ENCODE measurements at places on chromosomes 2 and 18. TPM values are rescaled to one million over a fixed set of nuclear protein-coding genes. Genes with fewer than 3 reads are reported as not detected.

DNA sequence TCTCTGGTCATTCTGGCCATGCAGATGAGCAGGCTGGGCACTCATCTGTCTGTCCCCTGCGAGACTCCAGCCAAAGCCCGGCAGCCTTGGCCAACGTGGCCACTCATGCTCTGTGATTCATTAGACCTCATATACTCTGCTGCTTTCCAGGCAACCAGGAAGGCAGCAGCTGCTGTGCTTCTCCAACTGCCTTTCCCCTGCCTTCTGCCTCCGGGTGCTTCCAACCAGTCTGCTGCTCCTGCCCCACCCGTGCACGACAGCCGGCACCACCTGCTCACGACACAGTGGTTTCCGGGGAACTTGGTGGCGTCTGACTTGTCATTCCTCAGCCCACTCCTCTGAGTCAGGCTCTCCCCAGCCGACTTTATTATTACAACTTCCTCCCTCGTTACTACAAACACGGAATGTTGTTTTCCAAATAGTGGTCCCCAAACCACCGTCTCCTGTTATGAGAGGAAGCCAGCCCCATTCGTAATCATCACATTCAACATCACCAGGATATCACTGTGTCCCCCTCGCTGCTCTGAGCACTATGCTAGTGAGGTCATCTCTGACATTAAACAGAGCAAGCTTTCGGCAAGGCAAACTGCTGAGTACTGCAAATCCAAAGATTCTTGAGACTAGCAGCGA lies 392.4 kb downstream of the ALK start:
- no peaks in the 10 kb centered on the region for H3K27me3 ChIP-seq
- H3K4me3 ChIP-seq = peak overlapping the region; percentile 32
- peak overlapping the region; percentile 76 for H3K27ac ChIP-seq
- peak; percentile 99 for DNase-seq

DNA sequence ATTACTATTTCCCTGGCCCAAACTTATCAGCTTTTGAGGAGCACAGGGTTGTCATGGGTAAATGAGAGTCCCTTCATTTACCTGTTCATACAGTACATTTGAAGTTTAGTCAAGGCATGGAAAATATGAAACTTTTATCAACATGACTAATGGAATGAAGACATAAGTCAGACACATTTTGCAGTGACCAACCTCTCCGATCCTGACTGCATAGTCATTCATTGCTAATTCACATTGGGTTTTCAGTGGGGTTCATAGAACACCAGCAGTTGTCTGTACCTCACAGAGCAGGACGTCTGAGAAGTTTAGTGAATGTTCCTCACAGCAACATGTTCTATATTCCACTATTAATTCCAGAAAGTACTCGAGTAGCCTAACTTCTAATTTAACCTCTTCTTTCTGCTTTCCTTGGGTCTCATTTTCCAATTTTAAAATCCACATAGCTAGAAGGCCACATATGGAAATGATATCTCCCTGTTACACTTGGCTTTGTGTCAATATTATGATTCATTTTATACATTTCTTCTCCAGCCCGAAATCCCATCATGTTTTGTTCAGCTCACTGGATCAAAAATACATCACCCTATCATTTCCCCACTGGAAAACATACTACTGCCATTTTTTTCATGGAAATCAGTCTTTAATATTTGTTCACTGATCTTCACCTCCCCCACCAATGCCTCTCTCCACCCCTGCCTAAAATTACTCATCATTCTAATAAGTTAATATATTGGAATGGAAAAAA lies 65.9 kb downstream of the CDH20 start:
- no peak overlapping the region for H3K27ac ChIP-seq
- H3K27me3 ChIP-seq = no peaks in the 10 kb centered on the region
- DNase-seq = no peak
- no peaks in the 10 kb centered on the region for H3K36me3 ChIP-seq
- no peak overlapping the region for H3K4me3 ChIP-seq
- no peaks in the 10 kb centered on the region for H3K4me1 ChIP-seq

The NT5DC4 gene
- not detected for total RNA-seq

DNA sequence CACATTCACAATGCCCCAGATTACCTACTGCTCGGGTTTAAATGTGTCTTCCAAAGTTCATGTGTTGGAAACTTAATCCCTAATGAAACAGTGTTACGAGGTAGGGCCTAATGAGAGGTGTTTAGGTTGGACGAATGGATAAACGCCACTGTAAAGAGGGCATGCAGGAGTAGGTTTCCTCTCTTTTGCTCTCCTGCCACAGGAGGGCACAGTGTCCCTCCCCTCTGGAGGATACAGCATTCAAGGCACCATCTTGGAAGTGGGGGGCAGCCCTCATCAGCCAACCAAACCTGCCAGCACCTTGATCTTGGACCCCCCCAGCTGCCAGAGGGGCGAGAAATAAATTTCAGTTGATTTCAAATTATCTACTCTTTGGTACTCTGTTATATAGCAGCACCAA lies 103.5 kb downstream of the TSHZ1 start:
- no peak overlapping the region for H3K27ac ChIP-seq
- no peak for DNase-seq
- no peaks in the 10 kb centered on the region for H3K4me1 ChIP-seq
- no peak overlapping the region for H3K4me3 ChIP-seq
- no peaks in the 10 kb centered on the region for H3K36me3 ChIP-seq

- H3K36me3 ChIP-seq = no peaks in the 10 kb centered on the region
- no peak overlapping the region for H3K27ac ChIP-seq
- H3K27me3 ChIP-seq = no peaks in the 10 kb centered on the region
- no peak overlapping the region for H3K4me3 ChIP-seq
Measured at GRCh38 chr2:98455494-98455976, 10.9 kb downstream of the INPP4A start.

GRCh38 chr2:70322518-70322917 lies 20.7 kb upstream of the FAM136A start:
- peaks cover 17% of the 10 kb centered on the region for H3K27me3 ChIP-seq
- no peaks in the 10 kb centered on the region for H3K4me1 ChIP-seq
- H3K27ac ChIP-seq = no peak overlapping the region
- H3K36me3 ChIP-seq = no peaks in the 10 kb centered on the region
- DNase-seq = no peak
- no peak overlapping the region for H3K4me3 ChIP-seq

- no peaks in the 10 kb centered on the region for H3K36me3 ChIP-seq
- no peak overlapping the region for H3K27ac ChIP-seq
- no peaks in the 10 kb centered on the region for H3K27me3 ChIP-seq
- no peak for DNase-seq
- no peaks in the 10 kb centered on the region for H3K4me1 ChIP-seq
- H3K4me3 ChIP-seq = no peak overlapping the region
Measured at GRCh38 chr2:172408143-172408766, 19.1 kb upstream of the ITGA6 start.

DNA sequence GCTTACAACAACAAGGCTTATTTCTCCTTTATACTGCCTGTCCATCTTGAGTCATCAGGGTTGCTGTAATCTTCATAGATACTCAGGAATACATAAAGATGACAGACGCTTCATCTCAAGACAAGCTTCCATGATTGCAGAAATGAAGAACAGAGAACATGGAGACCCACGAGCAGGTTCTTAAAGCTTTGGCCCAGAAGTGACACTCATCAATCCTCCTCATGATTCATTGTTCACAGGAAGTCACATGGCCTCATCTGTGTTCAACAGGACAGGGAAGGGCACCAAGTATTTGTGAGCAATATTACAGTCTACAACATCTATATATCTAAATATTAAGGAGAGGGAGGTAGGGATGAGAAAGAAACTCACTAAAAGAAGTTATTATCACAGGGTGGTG lies 36.5 kb upstream of the PGAP1 start:
- no peak overlapping the region for H3K4me3 ChIP-seq
- no peak overlapping the region for H3K27ac ChIP-seq
- H3K36me3 ChIP-seq = no peaks in the 10 kb centered on the region

DNA sequence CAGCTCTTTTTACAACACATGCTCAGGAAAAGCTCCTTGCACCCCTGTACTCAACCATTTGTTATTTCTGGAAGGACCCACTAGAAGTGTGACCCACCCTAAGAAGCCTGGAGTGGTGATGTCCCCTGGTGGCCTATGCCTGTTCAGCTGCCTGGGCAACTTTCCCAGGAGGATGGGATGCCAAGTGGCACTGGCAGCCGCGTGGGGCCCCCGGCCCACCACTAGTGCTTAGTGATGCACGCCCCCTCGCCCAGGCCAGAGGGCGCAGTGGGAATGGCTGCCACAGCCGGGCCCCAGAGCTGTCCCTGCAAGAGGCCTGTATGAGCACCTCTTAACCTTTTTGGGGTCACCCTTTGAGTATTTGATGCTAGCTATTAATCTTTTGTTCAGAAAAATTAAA lies 18.1 kb downstream of the IMPA2 start:
- no peak for DNase-seq
- H3K4me3 ChIP-seq = no peak overlapping the region
- no peak overlapping the region for H3K27ac ChIP-seq
- H3K36me3 ChIP-seq = no peaks in the 10 kb centered on the region
- H3K4me1 ChIP-seq = peaks cover 9% of the 10 kb centered on the region

The WDFY1 gene
- total RNA-seq = 82.0 TPM

- H3K27me3 ChIP-seq = no peaks in the 10 kb centered on the region
- H3K36me3 ChIP-seq = no peaks in the 10 kb centered on the region
- no peak overlapping the region for H3K27ac ChIP-seq
- no peak for DNase-seq
Measured at GRCh38 chr2:198706476-198707082, 751.2 kb downstream of the SATB2 start.

The SLC9A4 gene
- total RNA-seq = 0.04 TPM

The SH2D6 gene
- total RNA-seq = 0.77 TPM

GRCh38 chr2:43041661-43042360 lies 184.6 kb downstream of the ZFP36L2 start:
- no peak overlapping the region for H3K4me3 ChIP-seq
- peak overlapping the region; percentile 59 for H3K27ac ChIP-seq
- peaks cover 38% of the 10 kb centered on the region for H3K4me1 ChIP-seq
- H3K36me3 ChIP-seq = no peaks in the 10 kb centered on the region

The FOXD4L1 gene
- 1.0 TPM for total RNA-seq

- no peaks in the 10 kb centered on the region for H3K27me3 ChIP-seq
- H3K36me3 ChIP-seq = peaks cover 20% of the 10 kb centered on the region
- DNase-seq = no peak
- peaks cover 12% of the 10 kb centered on the region for H3K4me1 ChIP-seq
Measured at GRCh38 chr2:42254186-42254895, 85.2 kb downstream of the EML4 start.

- H3K36me3 ChIP-seq = no peaks in the 10 kb centered on the region
- DNase-seq = no peak
- H3K4me1 ChIP-seq = no peaks in the 10 kb centered on the region
- no peak overlapping the region for H3K27ac ChIP-seq
Measured at GRCh38 chr18:48032876-48033789, 102.7 kb upstream of the SMAD2 start.

GRCh38 chr18:8800445-8800844 lies 95.1 kb downstream of the MTCL1 start:
- DNase-seq = peak; percentile 42
- peak overlapping the region; percentile 41 for H3K4me3 ChIP-seq
- H3K27ac ChIP-seq = peak overlapping the region; percentile 98

The CAVIN2 gene
- 10.2 TPM for total RNA-seq

- peak overlapping the region; percentile 38 for H3K27ac ChIP-seq
- no peaks in the 10 kb centered on the region for H3K27me3 ChIP-seq
- peak overlapping the region; percentile 74 for H3K4me3 ChIP-seq
- H3K36me3 ChIP-seq = no peaks in the 10 kb centered on the region
Measured at GRCh38 chr2:24048769-24049484, 614 bp upstream of the FKBP1B start.

DNA sequence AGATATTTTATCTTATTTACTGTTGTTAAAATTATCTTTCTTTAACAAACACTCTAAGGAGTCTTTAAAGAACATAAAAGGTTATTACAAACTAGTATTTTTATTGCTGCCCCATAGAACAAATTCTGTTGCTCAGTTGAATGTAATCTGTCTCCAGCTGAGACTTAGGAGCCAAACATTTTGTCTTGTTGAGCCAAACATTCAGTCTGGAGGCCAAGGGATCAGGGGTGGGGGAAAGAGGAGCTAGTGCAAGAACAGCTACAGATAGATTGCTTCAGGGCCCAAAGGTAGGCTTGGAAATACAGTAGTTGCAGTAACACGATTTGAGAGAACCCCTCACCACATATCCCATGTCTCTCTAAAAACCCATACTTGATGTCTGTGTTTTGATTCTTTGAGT lies 51.2 kb downstream of the TPGS2 start:
- H3K27ac ChIP-seq = no peak overlapping the region
- DNase-seq = no peak
- no peaks in the 10 kb centered on the region for H3K27me3 ChIP-seq
- no peaks in the 10 kb centered on the region for H3K36me3 ChIP-seq
- no peak overlapping the region for H3K4me3 ChIP-seq
- no peaks in the 10 kb centered on the region for H3K4me1 ChIP-seq

The SLC4A5 gene
- total RNA-seq = not detected

DNA sequence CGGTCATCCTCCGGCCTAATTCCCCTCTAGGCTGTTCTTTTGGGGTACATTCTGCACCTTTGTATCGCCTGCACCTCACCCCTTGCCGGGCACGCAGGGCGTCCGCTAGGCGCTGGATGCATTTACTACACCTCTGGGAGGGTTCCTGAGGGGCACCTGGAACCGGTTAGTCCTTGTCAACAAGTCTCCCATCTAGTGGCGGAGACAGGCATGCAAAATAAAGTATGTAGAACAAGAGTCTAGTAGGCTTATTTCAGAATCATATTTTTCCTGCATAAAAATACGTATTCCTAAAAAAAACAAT lies 705 bp upstream of the TEX261 start:
- peak overlapping the region; percentile 89 for H3K4me3 ChIP-seq
- H3K36me3 ChIP-seq = peaks cover 3% of the 10 kb centered on the region
- no peaks in the 10 kb centered on the region for H3K27me3 ChIP-seq
- H3K27ac ChIP-seq = no peak overlapping the region
